Endodermal cell (in vitro differentiated cells): ENCODE measurements at places on chromosomes 11 and 22.

DNA sequence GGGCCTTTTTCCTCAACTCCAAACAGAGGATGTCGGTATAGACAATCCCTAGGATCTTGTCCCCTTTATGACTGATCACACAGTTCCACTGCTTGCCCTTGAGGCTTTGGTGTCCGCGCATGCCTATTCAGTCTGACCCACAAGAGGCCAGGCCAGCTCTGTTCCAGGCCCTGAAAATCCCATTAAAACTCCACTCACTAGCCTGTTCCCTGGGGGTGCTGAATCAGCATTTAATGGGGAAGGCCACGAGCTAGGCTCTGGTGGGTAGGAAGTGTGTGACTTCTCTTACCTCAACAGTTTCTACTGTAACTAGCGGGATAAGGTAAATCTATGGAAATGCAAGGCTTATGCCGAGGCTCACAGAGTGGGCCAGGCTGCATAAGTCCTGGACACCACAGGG, 117.7 kb downstream of the PTPRJ start:
- no peak for DNase-seq

- DNase-seq, result no peak
Measured at GRCh38 chr11:47215366-47215910, 664 bp downstream of the DDB2 start.

GRCh38 chr11:86248609-86249008, 4.1 kb downstream of the EED start:
- DNase-seq, result peak; percentile 45

DNA sequence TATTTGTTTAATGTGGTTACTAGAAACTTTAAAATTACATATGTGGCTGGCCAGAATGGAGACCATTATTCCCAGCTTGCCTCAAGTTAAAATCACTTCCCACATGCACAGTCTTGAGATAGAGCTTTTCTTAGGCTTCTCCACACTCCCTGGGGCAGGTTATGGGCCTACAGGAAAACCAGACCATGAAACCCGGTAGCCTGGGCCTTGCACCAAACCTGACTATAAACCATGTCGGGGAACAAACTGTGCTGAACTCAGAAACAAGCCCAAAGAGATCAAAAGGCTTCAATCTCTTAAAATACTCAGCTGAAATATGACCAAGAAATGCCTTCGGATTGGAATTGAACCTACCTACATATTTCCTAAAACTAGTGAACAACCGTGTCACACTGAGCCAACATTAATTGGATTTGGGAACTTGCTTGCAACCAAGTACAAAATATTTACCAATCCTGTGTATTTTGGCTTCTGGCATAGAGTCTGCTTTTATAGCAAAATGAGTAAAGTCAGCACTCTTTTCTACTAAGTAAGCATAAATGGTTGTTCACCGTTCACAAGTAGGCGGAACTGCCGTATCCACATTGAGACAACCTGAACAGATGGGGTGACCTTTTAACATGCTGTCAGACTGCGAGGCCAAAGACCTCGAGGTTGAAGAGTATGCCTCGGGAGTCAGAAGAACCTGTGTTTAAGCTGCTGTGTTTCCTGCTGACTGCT, 199.5 kb downstream of the FAM76B start:
- DNase-seq, result no peak

- peak; percentile 41 for DNase-seq
Measured at GRCh38 chr11:2688381-2689231, 11.2 kb downstream of the KCNQ1OT1 start.

GRCh38 chr11:77642228-77642627, 4.6 kb upstream of the CLNS1A start:
- DNase-seq, result no peak

- no peak for DNase-seq
Measured at GRCh38 chr22:32005453-32005852, 37.6 kb upstream of the SLC5A1 start.

DNA sequence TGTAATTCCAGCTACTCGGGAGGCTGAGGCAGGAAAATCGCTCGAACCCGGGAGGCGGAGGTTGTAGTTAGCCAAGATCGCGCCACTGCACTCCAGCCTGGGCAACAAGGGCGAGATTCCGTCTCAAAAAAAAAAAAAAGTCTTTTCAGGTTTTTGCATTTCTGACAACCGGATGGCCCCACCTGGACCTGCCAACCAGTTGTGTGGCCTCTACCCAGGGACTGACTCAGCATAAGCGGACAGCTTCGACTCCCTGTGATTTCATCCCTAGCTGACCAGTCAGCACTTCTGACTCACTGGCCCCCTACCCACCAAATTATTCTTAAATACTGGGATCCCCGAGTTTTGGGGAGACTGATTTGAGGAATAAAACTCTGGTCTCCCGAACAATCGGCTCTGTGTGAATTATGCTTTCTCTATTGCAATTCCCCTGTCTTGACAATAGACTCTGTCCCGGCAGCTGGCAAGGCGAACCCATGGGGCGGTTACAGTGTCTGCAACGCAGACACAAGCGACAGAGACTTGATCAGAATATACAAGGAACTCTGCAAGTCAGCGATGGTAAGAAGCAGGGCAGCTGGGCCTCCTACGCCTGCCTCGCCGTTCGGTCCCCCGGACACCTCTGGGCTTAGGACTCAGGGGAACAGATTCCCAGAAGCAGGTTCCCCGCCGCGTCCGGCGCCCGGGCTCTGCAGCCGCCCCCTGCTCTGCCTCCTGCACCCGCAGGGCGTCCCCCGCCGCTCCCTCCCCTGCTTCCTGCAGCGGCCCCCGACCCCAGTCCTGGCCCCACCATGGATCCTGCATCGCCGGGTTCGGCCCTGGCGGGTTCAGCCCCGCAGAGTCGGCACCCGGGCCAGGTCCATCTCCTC, 741 bp upstream of the TALDO1 start:
- DNase-seq, result peak; percentile 73

- DNase-seq, result peak; percentile 89
Measured at GRCh38 chr22:46131151-46131587, 19.2 kb upstream of the PPARA start.

DNA sequence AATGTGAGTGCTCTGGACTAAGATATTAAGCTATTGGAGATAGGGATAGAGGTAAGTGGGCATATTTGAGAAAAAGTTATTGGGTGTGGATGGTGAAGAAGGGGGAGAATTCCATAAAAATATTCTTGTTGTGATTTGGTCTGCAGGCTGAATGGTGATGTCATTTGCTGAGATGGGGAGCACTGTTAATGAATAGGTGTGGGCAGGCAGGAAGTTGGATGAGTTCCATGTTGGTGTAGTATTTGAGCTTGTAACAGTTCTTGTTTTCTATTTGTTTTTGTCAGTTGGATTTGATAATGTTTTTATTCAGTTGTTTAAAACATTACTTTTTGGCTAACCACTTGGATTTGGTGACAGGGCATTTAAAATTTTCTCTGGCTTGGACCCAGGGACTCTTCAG, 168.8 kb downstream of the C11orf87 start:
- no peak for DNase-seq

DNA sequence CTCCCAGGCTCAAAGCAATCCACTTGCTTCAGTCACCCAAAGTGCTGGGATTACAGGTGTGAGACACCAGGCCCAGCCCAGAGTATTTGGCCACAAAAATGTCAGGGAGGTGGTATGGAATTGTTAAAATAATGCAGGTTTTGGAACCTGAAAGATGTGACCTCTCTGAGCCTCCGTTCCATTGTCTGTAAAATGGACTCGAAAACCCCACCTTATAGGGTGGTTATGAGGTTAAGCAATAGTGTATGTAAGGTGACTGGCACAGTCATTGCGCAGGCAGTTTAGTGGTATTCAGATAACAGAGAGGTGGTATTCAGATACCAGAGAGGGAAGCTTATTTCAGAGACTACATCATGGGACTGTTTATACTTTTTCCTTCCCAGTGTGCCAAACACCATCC, 52.5 kb upstream of the PRSS23 start:
- DNase-seq, result no peak

DNA sequence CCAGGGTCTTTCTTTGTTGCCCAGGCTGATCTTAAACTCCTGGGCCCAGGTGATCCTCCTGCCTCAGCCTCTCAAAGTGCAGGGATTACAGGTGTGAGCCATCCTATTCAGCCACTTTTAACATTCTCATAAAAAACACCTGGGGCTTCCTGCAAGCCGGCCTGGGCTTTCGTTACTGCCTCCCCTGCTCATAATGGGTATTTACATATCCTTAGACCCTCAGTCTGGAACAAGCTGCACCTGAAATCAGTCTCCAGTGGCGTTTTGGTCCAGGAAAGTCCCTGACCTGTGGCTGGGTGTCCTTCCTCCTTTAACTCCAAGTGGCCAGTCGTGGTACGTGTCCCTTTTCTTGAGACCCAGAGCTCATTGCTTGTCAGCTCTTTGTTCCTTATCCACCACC, 320.7 kb downstream of the TMEM135 start:
- DNase-seq, result no peak

DNA sequence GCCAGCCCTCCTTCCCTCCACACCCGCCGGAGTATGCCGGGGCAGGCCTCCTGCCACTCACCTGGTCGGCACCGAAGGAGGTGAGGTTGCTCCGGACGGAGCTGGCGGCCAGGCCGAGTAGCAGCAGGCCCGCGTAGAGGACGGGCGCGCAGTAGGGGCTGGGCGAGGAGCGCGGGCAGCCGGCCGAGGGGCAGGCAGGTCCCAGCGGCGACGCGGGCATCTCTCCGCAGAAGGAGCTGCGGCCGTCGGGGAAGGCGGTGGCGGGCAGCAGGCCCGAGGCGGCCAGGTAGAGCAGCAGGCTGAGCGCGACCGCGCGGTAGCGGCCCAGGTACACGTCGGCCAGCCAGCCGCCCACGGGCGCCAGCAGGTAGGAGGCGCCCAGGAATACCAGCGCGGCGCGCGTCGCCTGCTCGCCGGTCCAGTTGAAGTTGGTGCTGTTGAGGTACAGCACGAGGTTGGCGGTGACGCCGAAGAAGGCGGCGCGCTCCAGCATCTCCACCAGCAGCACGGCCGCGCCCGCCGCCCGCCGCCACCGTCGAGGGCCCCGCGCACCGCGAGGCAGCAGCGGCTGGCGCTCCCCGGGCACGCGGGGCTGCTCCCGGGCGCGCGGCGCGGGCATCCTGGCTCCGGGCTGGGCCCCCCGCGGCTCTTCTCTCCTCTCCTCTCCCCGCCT, 907 bp downstream of the SLC15A3 start:
- peak; percentile 80 for DNase-seq
